ENCODE measurements at places on chromosomes 12 and 14. TPM values are rescaled to one million over a fixed set of nuclear protein-coding genes. Genes with fewer than 3 reads are reported as not detected.

The OTOGL gene
- not detected for total RNA-seq

The C14orf132 gene
- 0.80 TPM for total RNA-seq

The ACYP1 gene
- total RNA-seq = 41.6 TPM

The SERPINA9 gene
- total RNA-seq = not detected

The MYF6 gene
- not detected for total RNA-seq

The SNRPF gene
- 53.4 TPM for total RNA-seq

The REM2 gene
- total RNA-seq = 0.11 TPM

All from activated CD8-positive, alpha-beta memory T cell treated with anti-CD3 and anti-CD28 coated beads for 36 hours (primary cell).